ENCODE measurements at places on chromosomes 11 and 22. TPM values are rescaled to one million over a fixed set of nuclear protein-coding genes. Genes with fewer than 3 reads are reported as not detected.

CHRM1 gene
- 0.06 TPM for total RNA-seq

CYB5R2 gene
- 4.8 TPM for total RNA-seq

GPHA2 gene
- not detected for total RNA-seq

OVOL1 gene
- not detected for total RNA-seq

TIMP3 gene
- 1.3 TPM for total RNA-seq

PTPRJ gene
- 60.3 TPM for total RNA-seq

DDI1 gene
- not detected for total RNA-seq

FAU gene
- total RNA-seq = 968 TPM

MS4A3 gene
- total RNA-seq = not detected

BATF2 gene
- total RNA-seq = 0.61 TPM

TRIM6 gene
- total RNA-seq = 8.5 TPM

ANKK1 gene
- not detected for total RNA-seq

DNAJB7 gene
- not detected for total RNA-seq

KCNQ1 gene
- 0.76 TPM for total RNA-seq

OR5AL1 gene
- not detected for total RNA-seq

TRIM34 gene
- total RNA-seq = 2.6 TPM

CRYBB3 gene
- total RNA-seq = not detected

FOLR2 gene
- not detected for total RNA-seq

ST13 gene
- total RNA-seq = 187 TPM

KCNJ5 gene
- total RNA-seq = not detected

C11orf21 gene
- not detected for total RNA-seq

All from A549 treated with Hydrocortisone at 1 μM for 4 hours (cell line).